ENCODE measurements at places on chromosomes 16 and 17.

DNA sequence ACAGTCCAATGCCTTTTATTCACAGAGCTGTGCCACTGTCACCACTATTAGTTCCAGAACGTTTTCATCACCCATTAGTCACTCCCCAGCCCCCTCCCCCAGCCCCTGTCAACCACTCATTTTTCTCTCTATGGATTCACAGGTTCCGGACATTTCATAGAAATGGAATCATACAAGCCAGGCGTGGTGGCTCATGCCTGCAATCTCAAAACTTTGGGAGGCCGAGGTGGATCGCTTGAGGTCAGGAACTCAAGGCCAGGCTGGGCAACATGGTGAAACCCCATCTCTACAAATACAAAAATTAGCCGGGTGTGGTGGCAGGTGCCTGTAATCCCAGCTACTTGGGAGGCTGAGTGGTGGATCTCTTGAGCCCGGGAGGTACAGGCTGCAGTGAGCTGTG lies 759 bp upstream of the PAM16 start:
- peaks cover 34% of the 10 kb centered on the region for H3K36me3 ChIP-seq
- DNase-seq = no peak
- H3K27ac ChIP-seq = peak overlapping the region; percentile 59
- H3K4me3 ChIP-seq = no peak overlapping the region
- H3K4me1 ChIP-seq = peaks cover 22% of the 10 kb centered on the region
- H3K27me3 ChIP-seq = no peaks in the 10 kb centered on the region

DNA sequence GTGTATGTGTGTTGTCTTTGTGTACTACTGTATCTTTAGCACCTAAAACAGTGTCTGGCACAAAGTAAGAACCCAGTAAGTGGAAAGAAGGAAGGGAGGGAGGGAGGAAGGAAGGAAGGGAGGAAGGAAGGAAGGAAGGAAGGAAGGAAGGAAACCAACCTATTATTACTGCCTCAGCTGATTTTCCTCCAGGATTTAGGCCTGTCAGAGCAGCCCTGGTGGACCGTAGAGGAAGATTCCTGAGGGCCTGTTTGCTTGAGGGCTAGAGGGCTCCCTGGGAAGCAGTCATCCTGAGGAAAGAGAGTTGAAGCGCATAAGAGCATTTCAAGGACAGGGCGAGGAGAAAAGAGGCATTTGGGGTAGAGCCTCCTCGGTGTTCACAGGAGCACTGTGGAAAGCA lies 61.5 kb downstream of the WSB1 start:
- H3K36me3 ChIP-seq = peaks cover 17% of the 10 kb centered on the region
- H3K4me1 ChIP-seq = peaks cover 38% of the 10 kb centered on the region

DNA sequence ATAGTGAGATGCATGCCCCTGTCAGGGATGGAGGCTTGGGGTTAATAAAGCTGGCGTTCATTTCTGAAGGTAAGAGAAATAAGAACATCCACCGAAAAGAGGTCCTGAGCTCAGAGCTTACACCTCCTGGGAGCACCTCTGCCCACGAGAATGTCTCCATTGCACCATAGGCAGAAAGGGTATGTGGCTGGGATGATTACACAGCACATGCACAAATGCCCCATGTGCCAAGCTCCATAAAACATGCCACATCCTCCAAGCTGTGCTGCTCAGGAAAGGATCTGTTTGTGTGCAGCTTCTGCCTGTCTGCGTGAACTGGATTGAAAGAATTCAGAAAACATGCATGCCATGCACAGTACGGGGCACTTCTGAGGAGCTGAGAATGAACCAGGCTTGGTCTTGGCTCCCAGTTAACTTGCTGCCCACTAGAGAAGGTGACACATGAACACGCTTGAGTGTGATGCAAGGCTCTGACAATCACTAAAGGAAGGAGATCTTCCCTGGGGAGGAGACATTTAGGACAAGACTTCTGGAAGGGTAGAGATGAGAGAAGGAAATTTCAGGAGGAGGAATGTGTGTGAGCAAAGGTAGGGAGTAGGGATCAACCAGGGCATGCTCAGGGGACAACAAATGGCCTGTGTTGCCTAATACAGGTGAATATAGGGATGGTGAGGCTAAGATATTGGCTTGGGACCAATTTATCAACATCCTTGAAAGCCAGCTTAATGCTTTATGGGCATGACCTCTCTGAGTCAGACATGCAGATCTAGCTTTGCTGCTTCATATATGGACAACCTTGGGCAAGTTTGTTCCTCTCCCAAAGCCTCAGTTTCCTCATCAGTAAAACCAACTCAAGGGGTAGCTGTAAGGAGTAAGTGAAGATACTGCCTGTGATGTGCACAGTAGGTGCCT lies 32.0 kb upstream of the SMPD3 start:
- H3K36me3 ChIP-seq = no peaks in the 10 kb centered on the region
- no peaks in the 10 kb centered on the region for H3K27me3 ChIP-seq
- DNase-seq = no peak
- no peak overlapping the region for H3K4me3 ChIP-seq

GRCh38 chr17:57355090-57355859 lies 99.0 kb downstream of the MSI2 start:
- no peaks in the 10 kb centered on the region for H3K4me1 ChIP-seq
- H3K4me3 ChIP-seq = no peak overlapping the region
- peaks cover 15% of the 10 kb centered on the region for H3K36me3 ChIP-seq
- DNase-seq = no peak

DNA sequence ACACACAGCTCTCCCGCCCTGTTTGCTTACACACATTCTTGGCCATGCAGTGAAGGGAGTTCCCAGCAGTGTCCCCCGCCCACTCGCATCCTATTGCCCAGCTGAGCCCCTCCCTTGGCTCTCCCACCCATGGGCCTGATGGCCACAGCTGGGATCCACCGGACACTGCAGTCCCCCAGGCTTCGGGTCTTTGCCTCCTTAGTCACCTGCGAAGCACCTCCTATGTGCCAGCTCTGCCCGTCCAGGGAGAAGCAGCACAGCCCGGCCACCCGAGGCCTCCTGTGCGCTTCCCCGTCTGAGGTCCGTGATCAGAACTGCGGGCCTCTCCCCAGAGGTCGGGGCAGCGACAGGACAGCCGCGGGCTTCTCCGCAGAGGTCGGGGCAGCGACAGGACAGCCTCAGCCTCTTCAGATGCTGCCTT lies 136.9 kb downstream of the BANP start:
- DNase-seq = no peak
- H3K27me3 ChIP-seq = peaks cover 16% of the 10 kb centered on the region
- H3K36me3 ChIP-seq = no peaks in the 10 kb centered on the region
- no peak overlapping the region for H3K27ac ChIP-seq

DNA sequence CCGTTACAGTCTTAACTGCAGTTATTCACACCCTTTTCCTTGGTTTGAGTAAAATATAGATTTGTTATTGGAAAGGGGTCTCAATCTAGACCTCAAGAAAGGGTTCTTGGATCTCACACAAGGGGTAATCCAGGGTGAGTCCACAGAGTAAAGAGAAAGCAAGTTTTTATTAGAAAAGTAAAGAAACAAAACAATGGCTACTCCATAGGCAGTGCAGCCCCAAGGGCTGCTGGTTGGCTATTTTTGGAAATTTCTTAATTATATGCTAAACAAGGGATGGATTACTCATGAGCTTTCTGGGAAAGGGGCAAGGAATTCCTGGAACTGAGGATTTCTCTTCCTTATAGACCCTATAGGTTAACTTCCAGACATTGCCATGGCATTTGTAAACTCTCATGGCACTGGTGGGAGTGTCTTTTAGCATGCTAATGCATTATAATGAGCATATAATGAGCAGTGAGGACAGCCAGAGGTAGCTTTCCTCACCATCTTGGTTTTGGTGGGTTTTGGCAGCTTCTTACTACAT lies 24.5 kb upstream of the MILR1 start:
- H3K27me3 ChIP-seq = no peaks in the 10 kb centered on the region
- no peaks in the 10 kb centered on the region for H3K4me1 ChIP-seq
- H3K36me3 ChIP-seq = no peaks in the 10 kb centered on the region
- DNase-seq = no peak

GRCh38 chr16:24789881-24790280 lies 55.9 kb upstream of the SLC5A11 start:
- DNase-seq = no peak
- no peak overlapping the region for H3K4me3 ChIP-seq
- no peak overlapping the region for H3K27ac ChIP-seq
- peaks cover 80% of the 10 kb centered on the region for H3K36me3 ChIP-seq

DNA sequence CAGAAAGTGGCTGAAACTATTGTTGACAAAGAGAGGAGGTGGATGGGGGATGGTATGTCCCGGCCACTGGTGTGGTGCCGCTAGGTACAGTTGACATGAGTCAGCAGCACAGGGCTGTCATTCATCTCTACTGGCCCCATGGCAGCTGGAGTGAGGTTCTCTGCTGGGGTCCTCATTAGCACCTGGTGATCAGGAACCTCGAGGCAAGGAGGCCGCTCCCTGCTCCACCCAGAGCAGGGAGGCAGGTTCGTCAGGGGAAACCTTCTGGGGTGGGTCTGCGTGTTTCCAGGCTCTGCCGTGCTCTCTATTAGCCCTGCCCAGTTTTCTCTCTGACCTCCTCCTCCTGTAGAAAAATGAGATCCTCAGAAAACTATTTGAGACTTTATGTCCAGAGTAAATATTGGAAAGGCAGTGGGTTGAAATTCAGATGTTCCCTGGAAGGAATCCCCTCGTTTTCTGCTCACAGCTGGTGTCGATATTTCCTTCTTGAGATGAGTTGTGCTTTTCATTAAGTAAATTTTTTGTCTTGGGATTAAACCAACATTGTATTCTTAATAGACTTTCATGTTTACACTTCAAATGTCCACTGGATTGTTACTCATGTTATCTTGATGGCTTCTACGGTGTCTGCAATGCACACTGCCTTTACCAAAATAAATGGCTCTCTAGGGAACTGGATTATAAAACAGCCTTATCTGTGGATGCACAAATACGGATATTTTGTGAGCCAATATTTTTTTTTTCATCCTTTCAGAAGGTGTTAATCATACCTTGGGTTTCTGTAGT lies 7.1 kb downstream of the NTN1 start:
- H3K4me1 ChIP-seq = no peaks in the 10 kb centered on the region
- H3K27ac ChIP-seq = no peak overlapping the region
- peaks cover 6% of the 10 kb centered on the region for H3K27me3 ChIP-seq
- H3K36me3 ChIP-seq = no peaks in the 10 kb centered on the region

DNA sequence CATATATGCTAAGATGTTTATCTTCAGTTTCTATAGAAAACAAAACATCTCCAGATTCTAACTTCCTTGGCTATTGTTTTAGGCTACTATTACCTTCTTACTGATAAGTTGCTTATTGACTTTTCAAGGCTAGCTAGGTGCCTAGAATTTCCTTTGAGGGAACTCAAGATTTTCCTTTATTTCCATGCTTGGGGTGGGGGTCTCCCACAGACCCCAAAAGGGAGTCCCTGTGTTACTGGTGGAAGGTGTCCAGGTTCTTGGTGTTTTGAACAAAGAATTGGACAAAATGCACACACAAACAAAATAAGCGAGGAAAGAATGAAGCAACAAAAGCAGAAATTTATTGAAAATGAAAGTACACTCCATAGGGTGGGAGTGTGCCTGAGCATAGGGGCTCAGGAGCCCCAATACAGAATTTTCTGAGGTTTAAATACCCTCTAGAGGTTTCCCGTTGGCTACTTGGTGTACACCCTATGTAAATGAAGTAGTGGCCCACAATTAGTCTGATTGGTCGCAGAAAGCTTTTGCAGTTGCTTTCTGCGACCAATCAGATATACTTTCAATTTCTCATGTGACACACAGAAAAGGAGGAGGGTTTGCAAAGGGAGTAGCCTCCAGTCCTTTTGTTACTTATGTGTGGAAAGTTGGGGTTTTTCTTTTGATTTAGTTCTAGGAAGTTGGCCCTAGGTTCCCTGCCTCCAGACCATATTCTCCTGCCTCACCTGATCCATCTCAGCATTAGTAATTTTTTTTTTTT lies 67.5 kb downstream of the MARF1 start:
- peak; percentile 64 for DNase-seq
- H3K4me3 ChIP-seq = no peak overlapping the region
- H3K27ac ChIP-seq = peak overlapping the region; percentile 91
- peaks cover 7% of the 10 kb centered on the region for H3K36me3 ChIP-seq

DNA sequence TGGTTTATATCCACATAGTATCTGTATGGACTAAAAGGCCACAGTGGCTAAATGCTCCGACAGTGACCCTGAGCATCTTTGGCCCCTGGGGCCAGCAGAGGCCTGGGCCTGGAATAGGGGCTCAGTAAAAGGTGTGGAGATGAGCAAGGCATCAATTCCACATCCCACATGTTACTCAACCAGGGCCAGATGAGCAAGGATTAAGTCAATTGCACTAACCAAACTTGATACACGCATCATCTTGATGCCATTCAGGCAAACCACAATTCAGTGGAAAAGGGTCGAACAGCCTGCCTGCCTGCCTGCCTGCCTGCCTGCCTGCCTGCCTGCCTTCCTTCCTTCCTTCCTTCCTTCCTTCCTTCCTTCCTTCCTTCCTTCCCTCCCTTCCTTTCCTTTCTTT lies 53.5 kb upstream of the DNAJA2 start:
- no peak overlapping the region for H3K27ac ChIP-seq
- no peaks in the 10 kb centered on the region for H3K36me3 ChIP-seq
- no peak for DNase-seq
- no peaks in the 10 kb centered on the region for H3K4me1 ChIP-seq

DNA sequence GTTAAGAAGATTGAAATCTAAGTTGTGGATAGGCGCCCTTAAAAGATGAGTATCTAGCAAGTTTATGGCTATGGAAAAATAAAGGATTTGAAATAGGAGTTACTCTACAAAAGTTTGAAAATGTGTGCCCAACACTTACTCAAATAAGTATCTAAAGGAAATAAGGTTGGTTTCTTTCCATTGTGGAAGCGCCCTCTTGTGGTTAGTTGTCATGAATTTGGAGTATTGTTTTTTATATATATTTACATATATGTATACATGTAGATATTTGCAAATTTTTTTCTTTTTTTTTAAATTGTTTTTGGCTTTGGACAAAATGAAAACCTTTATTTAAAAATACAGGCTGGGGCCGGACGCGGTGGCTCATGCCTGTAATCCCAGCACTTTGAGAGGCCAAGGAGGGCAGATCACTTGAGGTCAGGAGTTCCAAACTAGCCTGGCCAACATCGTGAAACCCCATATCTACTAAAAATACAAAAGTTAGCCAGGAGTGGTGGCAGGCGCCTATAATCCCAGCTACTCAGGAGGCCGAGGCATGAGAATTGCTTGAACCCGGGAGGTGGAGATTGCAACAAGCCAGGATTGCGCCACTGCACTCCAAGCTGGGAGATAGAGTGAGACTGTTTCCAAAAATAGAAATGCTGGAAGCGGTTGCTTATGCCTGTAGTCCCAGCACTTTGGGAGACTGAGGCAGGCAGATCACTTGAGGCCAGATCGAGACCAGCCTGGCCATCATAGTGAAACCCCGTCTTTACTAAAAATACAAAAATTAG lies 24.0 kb upstream of the VPS4A start:
- no peak overlapping the region for H3K27ac ChIP-seq
- H3K36me3 ChIP-seq = peaks cover 14% of the 10 kb centered on the region
- H3K27me3 ChIP-seq = no peaks in the 10 kb centered on the region

Measured in K562 (cell line).